ENCODE measurements at places on chromosomes 3 and 15.

- no peak for DNase-seq
These were observed 33.2 kb upstream of the LEKR1 start for GRCh38 chr3:156792945-156793344.

DNA sequence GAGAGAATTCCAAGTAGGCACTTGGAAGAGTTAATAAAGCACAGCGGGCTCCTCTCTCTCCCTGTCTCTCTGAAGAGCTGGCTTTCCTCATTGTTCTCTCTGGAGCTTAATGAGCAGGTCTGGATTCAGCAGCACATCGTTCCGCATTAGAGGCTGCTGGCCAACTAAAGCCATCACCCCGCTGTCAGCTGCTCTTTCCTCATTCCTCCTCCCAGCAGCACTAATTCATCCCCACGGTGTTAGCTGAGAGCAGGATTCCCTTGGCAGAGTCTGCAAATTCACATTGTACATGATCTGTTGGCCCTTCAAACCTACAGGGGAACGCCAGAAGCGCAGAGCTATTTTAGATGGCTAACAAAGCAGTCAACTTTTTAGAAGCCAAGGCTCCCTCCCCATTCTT lies 44.2 kb downstream of the SGO1 start:
- DNase-seq = peak; percentile 98

DNA sequence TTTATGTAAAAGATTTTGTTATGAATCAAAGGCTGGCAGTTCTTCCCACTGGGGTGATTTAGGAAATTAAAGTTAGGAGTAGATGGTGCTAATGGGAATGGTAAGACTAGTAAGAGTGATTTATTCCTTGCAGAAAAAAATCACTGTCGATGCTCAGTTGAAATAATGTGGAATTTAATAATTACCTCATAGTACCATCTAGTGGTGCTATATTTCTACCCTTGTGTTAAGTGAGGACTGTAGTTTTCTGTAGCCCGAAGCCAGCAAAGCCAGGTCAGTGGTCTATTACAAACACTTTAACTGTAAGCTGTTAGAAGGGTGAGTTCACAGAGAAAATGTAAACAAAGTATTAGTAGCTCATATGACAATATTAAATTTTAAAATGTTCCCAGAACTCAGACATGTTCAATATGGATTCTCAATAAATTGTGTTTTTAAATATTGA lies 39.5 kb upstream of the GOLGA8J start:
- peak; percentile 15 for DNase-seq

GRCh38 chr15:71601038-71601834 lies 209.1 kb upstream of the NR2E3 start:
- DNase-seq = no peak

DNA sequence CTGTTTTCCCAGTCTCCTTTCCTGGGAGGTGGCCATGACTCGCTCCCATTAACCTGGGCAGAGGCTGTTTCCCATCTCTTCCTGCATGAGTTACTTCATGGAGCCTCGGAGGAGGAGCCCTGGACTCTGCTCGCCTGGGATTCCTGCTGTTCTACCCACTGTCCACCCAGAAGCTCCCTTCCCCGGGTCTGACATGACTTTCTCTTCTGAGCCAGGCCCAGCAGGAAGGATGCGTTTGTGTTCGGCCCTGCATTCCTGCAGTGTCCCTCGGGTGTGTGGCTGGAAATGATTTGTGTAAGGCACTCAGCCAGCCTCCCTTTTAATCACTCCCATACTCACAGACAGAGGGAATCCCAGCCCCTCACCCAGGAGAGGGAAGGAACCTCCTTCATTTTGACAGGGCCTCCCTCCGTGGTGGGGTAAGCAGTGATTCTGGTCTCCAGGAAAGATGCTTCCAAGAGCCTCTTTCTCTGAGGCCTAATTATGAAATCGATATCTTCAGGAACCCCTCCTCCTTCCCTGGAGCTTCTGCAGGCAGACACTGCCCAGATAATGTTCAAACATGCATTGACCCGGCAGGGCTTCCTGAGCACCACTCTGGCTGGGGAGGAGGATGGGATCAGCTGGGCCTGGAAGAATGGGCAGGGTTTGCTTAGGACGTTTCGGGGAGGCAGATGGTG lies 41.6 kb upstream of the DLG1 start:
- peak; percentile 93 for DNase-seq

GRCh38 chr15:43771816-43772215 lies 5.0 kb downstream of the ELL3 start:
- DNase-seq = no peak

DNA sequence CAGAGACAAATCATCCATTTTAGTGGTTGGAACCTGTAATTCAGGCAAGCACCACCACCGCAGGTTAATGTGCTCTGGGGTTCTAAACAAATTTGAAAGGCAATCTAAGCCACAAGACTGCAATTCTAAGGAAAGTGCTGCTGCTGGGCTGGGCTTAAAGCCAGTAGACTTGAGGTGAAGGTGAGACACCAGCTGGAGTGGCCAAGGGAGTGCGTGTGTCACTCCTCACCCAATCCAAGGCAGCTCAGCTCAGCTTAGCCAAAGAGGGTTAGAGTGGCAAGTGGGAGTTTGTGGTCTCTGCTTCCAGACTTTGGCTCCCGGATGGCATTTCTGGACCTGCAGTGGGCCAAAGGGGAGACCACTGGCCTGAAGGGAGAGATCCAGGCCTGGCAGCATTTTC lies 1655.6 kb downstream of the SI start:
- DNase-seq = no peak

GRCh38 chr3:144553301-144553700 lies 581.7 kb downstream of the DIPK2A start:
- DNase-seq = no peak

- no peak for DNase-seq
These were observed 34.5 kb upstream of the NFKBIZ start for GRCh38 chr3:101814835-101815234.

GRCh38 chr3:72848703-72849081 lies 447 bp upstream of the SHQ1 start:
- DNase-seq = no peak

- DNase-seq = peak; percentile 78
These were observed 5.3 kb downstream of the CCDC80 start for GRCh38 chr3:112635674-112636073.

DNA sequence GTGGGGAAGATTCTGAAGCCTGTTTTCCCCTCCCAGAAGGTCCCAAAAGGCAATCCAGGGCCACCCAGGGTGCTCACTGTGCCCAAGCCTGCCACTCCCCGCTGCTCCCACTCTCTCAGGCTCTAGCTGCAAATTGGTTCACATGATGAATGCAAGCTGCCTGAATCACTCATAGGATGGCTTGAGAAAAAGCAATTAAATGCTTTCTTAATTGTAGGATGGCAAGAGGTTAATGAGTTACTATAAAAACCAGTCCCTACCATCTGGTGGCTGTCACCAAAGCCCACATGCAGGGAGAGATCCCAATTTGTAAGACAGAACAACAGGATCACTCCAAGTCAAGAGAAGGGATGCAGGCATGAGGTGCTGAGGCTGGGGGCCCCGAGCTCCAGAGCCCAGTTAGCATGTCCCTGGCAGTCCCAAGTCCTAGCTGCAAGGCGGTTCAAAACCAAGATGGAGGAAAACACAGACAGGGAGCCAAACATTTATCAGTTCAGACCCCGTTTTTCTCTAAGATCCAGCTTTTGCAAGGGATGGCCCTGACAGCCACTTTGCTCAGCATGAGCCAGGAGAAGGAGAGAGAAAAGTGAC lies 207.1 kb downstream of the UACA start:
- DNase-seq = no peak

DNA sequence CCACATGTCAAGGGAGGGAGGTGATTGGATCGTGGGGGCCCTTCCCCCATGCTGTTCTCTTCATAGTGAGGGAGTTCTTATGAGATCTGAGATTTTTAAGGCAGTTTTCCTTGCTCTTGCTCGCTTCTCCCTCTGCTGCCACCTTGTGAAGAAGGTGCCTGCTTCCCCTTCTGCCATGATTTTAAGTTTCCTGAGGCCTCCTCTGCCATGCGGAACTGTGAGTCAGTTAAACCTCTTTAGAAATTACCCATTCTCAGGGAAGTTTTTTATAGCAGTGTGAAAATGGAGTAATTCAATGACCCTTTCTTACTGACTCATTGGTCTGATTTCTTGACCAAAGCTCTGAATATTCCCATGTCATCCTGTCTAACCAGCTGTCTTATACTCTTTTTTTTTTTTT lies 484.4 kb upstream of the TPRG1 start:
- no peak for DNase-seq

DNA sequence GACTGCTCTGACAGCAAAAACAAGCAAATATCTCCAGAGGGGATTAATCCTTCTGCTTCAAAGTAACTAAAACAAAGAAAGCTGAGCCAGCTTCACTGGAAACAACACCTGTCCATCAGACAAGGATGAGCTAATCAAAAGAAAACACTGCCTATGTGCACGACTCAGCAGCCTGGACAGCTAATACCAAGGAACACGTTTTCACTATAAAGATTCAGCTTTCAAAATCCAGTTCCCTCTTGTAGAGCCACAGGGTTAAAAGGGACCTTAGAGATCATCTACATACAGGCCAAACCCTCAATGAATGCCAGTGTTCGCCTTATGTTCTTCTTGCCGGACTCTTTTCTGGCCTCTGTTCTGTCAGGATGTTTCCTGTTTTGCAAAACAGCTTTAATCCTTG lies 6.9 kb downstream of the TUSC7 start:
- no peak for DNase-seq

- DNase-seq = no peak
These were observed 16.5 kb downstream of the VIPR1 start for GRCh38 chr3:42518800-42519567.

Measured in muscle of leg (tissue), 16 donors.